ENCODE measurements at places on chromosomes 7 and 10.

DNA sequence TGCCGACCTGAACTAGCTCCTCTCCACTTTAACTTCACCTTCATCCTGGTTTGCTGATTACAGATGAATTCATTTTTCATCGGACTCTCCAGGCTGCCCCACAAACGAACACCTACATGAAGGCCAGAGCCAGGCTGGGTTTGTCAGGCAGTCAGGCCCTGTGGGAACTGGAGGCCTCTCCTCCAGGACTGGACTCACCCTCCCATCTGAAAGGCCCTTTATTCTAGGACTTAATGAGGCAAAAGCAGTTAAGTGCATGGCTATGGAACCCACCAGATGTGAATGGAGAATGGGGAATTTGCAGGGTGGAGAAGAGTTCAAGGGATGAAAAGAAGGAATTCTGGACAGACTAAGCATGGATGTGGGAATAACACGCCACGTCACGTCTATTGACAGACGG is 170.8 kb downstream of the ARHGAP12 start:
- no peak for DNase-seq

GRCh38 chr10:131090761-131091661 is 220.5 kb downstream of the TCERG1L start:
- DNase-seq: no peak

DNA sequence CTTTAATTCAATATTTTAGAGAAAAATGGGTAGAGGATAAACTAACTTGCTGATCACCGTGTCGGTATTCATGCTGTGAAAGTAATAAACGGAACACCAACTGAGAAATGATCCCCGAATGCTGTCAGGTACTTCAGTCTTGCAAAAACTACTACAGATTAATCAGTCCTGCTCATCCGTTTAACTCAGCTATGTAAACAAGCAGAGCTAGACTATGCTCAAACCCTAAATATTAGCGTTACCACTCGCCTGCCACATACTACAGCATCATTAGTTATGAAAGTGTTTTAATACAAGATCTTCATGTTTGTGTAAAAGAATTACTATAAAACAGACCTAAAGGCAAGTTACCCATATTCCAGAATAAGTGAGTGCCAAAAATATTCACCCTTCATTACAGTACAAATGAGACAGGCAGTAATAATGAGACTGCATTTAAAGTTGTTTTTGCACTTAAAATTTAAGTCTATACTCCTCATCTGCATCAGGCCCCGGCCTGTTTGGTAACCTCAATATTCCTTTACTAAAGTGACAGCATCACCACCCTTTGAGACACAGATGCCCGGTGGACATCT is 952 bp downstream of the DNMBP start:
- no peak for DNase-seq

GRCh38 chr7:47484923-47485639 is 96.8 kb downstream of the TNS3 start:
- no peak for DNase-seq

- DNase-seq: no peak
These were observed 60.8 kb downstream of the CHN2 start for GRCh38 chr7:29255199-29255878.

DNA sequence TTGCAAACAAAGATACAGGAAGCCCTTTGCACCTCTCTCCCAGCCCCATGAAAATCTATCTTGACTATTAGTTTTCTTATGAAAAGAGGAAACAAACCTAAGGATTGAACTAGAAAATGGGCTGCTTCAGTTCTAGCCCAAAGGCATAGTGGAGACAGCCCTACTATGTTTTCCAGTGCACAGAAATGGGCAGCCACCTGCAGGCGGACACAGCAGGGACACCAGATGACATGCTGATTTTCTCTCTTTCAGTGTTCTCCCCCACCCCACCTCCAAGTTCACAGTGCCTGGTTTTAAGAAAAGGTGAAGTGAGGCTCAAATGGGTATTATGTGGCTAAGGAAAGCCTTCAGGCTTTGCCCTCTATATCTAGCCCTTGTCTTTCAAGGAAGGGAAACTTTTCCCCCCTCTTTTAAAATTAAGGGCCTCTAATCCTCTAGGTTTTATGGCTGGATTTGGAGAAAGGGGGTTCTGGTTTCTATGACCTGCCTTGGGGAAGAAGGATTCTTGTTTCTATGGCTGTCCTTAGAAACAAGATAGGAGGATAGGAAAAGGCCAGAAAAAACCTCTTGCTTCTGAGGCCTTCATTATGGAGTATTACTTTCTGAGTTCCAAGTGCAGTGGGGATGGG is 23.5 kb upstream of the DDX50 start:
- DNase-seq: no peak

DNA sequence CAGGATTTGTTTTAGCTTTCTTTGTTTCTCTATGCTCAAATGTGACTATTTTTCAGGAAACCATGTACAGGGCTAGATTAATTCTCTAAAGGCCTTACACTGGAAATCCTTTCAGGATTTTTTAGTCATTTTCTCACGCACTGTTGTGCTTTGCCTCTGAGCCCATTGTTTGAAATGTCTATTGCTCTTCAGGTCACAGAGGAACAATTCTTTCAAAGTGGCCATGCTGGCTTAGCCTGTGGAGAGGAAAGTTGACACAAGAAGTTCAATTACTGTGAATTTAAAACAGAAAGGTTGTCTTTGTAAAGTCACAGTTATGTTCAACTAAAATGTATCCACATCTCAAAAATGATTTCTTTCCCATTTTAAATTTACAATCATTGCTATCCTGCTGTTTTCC is 1071.7 kb upstream of the POT1 start:
- DNase-seq: no peak

DNA sequence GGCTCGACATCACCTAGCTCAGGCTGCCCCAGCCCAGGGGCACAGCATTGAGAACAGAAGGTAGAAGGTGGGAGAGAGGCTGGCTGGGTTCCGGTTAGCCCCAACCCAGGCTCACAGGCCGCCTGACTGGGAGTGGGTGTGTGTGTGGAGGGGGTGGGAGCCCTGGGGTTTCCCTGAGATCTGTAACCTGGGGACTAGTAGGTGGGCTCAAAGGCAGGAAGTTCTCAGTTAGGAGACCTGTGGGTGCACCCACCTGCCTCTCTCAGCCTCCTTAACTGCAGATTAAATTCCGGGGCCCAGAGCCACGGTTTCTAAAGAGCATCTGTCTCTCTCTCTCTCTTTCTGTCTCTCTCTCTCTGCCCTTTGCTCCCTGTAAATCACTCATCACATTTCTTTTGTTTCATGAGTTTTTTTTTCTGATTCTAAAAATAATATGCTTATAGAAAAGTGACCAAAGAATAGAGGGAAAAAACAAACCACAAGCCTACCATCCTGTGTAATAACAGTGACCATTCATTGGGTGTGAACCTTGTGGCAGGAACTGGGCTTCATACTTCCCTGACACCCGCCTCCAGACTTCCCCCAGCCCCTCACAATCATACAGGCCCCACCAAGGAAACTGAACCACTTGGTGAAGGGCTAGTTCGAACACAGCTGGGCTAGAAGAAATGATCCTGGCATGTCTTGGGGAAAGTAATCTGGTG is 83.4 kb upstream of the SMNDC1 start:
- no peak for DNase-seq

GRCh38 chr7:130276796-130277762 is 10.4 kb downstream of the CPA2 start:
- no peak for DNase-seq

DNA sequence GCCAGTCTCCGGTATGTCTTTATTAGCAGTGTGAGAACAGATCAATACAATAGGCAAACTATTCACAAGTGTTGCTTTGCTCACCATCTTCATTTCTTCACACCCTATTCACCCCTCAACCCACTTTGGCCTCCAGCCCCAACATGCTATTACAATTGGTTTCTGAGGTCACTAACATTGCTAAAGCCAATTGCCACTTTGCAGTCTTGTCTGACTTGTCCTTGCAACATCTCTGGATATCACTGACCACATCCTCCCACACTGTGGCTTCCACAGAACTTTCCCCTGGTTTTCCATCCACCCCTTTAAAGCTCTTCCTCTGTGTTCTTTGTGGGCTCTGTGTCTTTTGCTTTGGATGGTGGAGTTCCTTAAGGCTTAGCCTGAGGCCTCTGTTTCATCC is 5.2 kb upstream of the APBB1IP start:
- DNase-seq: no peak

GRCh38 chr7:107690611-107691010 is 30.0 kb downstream of the SLC26A4 start:
- no peak for DNase-seq

GRCh38 chr7:105210721-105211205 is 178.0 kb downstream of the SRPK2 start:
- no peak for DNase-seq
